Ureter (tissue), 1 donor: ENCODE measurements at places on chromosomes 5 and 9.

DNA sequence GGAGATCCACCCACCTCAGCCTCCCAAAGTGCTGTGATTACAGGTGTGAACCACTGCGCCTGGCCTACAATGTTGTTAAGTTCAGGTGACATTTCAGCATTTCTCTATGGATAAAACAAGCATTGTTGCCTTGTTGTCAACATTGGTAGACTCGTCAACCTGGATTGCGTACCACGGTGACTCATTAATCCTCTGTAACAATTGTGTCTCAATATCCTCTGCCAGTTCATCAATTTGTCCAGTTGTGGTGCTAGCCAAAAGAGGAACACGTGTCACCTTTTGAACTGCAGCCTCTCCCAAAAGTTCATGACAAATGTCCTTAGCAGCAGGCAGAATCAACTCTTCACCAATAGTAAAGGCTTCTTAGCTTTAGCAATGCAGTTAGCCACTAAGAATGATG is 46.3 kb upstream of the LARP1 start:
- DNase-seq, result no peak

- DNase-seq, result no peak
These were observed 16.6 kb upstream of the TGFBI start for GRCh38 chr5:136012041-136012804.

DNA sequence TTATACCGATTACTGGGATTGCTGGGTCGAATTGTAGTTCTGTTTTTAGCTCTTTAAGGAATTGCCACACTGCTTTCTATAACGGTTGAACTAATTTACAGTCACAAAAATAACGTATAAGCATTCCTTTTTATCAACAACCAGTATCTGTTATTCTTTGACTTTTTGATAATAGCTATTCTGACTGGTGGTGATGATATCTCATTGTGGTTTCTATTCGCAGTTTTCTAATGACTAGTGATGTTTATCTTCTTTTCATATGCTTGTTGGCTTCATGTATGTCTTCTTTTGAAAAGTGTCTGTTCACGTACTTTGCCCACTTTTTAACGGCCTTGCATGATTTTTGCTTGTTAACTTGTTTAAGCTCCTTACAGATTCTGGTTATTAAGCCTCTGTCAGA is 74.4 kb downstream of the FAM174A start:
- no peak for DNase-seq

GRCh38 chr5:7828269-7828668 is 22.7 kb downstream of the CFAP90 start:
- DNase-seq, result no peak

DNA sequence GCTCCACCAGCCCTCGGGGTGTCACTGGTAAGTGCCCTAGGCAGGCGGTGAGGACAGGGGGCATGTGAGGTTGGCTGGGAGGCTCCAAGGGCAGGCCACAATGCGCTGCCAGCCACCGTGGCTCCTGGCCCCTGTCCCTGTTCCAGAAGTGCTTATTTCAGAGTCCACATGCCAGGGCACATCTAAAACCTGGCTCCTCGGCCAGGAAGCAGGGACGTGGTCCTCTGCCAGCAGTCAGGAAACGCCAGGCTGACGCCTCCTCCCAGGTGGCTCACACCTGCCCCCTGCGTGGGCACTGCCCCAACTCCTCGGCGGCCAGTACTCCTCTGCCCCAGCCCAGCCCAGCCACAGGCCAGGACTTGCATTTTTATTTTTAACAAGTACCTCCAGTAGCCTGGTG is 68.5 kb downstream of the SECISBP2 start:
- DNase-seq, result no peak

GRCh38 chr5:93189707-93190120 is 391.3 kb downstream of the NR2F1-AS1 start:
- no peak for DNase-seq

DNA sequence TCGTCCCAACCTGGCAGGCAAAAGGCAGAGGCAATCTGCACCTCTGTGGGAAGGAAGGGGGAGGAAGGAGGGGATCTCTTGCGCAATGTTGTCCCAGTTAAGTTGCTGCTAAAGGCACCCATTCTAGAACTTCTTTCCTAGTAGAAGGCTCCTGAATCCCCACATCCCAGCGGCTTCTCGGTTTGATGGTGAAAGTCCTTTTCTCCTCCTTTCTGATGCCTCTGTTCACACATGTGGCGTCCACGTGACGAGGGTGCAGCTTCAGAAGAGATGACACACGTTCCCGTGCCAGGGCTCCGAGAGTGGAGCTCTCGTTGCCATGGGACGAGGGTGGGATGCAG is 96.9 kb upstream of the FCN2 start:
- DNase-seq, result peak; percentile 56

DNA sequence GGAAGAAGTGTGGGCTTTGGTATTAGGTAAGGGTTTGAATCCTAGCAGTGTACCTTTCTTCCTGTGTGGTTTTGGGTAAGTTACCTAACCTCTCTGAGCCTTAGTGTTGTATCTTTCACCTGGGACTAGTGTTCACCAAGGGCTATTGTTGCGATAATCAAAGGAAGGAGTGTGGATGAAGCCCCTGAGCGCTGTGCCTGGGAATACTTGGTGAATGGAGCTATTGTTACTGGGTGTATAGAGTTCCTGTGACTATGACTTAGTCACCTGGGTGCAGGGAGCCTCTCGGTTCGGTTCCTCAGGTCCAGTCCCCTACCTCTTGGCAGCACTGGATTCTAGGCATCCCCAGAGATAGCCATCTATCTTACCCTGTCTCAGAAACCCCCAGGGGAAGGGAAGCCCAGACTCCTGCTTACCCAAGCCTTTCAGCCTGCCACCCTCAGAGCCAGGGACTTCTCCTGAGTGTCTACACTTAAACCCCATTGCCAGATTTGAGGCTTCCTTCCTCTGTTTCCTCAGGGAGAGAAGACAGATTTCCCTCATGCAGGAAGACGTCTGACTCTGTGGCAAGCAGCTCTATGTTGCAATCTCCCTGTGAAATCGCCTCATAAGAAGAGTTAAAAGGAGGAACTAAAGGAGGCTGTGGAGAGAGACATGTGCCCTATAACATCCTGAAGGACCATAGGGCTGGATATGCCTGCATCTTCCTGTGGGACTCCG is 181.0 kb upstream of the PITX1 start:
- peak; percentile 39 for DNase-seq

- no peak for DNase-seq
These were observed 38.0 kb downstream of the CAMK4 start for GRCh38 chr5:111262153-111262552.

DNA sequence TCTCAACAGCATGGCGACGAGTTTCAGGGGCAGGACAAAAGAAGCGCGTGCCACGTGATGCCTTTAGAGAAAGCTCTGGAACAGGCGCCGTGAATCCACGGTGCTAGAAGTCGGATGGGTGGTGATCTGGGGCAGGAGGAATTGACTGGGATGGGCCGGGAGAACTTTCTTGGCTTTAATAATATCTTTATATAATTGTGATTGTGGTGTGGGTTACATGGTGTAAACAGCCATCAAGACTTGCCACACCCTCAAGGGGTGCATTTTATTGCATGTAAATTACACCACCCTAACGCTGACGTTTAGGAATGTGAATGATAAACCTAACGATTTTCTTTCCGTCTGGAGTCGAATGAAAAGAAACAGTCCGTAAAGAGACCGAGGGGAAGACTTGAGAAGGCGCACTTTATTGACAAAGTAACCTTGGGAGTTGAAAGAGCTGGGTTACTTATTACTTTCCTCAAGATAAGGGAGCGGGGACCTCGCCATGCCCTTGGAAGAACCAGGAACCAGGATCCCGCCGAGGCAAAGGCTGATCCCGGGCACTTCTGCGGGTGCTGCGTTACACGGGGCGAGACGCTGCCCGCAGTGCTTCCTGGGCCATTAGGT is 8.5 kb downstream of the NRARP start:
- DNase-seq, result no peak

GRCh38 chr9:70816316-70816715 is 305.1 kb downstream of the TRPM3 start:
- DNase-seq, result no peak

DNA sequence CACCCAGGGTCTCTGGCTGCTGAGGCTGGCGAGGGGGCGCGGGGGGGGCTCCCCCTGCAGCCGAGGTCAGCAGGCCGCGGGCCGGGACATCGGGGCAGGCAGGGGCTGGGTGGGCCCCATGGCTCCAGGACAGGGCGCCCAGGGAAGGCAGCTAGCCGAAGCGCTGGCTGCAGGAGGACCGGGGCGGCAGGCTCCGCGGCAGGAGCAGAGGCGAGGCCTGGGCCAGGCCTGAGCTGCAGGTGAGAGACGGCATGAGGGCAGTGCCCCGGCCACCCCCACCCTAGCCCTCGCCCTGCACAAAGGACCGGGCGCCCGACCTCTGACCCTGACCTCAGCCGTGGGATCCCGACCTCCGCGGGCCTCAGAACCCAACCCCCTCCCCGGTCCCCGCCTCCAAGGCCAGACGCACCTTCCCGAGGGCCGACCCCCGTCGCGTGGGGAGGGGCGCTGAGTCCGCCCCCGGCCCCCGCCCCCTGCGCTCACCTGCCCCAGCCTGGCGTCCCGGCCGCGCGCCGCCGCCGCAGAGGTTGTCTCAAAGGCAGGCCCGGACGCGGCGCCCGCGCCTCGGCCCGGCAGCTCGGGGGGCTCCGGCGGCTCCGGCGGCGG is 431 bp downstream of the RNF208 start:
- no peak for DNase-seq

- DNase-seq, result no peak
These were observed 204.5 kb downstream of the RGS3 start for GRCh38 chr9:113668061-113668460.

DNA sequence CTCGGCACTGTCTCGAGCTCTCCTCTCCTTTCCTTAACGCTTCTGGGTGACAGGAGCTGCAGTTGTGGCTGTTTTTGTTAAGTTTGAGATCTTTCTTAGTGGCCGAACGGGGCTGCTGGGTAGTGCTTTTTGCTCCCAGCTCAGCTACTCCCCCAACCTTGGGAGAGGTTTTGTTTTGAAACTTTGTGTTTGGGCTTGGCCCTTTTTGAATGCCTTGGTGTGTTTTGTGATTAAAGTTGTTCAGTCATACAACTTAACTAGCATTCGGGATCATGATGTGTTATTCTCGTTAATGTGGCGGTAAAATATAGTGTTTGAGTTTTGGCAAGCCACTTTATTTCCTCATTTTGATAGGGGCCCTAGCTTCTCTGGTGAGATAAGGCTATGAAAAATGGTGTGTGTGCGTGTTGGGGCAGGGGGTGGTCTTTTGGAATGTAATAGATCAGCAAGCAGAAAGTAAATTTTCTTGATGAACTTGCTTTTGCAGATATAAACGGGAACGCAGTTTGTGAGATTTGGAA is 1.1 kb downstream of the KDM3B start:
- DNase-seq, result no peak

GRCh38 chr9:91502475-91502874 is 78.8 kb upstream of the NFIL3 start:
- DNase-seq, result no peak

DNA sequence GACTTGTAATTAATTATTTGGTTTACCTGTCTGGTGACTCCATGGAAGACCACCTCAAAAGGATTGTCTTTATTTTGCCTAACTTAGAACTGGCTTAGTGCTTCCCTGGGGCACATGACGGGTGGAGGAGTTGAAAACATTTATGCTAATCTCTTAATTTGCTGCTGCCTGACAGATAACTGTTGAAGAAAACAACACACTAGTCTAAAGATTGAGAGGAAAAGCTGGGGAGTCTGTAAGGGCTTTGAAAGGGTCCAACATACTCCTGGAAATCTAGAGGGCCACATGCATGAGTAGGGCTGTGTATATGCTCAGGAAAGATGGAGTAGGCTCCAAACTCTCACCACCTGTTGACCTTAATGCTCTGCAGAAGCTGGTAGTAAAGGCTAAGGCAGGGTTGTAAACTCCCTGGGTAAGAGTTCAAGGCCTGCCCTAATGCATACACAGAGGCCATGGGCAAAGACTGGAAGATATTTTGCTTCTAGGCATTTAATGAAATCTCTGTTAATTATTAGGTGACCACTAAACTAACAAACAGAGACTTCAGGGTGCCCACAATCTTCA is 40.7 kb downstream of the NR3C1 start:
- no peak for DNase-seq

DNA sequence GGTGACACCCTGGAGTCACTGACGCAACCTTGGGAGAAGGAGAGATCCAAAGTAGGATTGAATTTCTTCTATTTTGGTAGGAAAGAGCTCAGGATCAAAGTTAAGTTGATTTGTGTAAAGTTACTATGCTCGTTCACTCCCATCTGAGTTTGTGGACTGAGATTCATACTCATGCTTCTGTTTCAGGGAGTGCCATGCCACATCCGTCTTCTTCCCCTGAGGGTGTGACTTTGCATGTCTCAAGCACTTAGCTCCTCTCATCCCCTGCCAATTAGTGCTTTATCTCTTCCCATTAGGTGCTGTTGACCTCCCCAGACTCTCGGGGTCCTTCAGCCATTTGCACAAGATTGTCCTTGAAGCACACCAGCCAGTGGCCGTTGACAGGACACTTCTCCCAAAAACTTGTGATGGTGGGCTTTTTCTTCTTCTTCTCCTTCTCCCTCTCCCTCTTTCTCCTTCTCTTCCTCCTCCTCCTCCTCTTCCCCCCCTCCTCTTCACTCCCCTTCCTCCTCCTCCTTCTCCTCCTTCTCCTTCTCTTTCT is 232.2 kb upstream of the KLF4 start:
- DNase-seq, result no peak

GRCh38 chr5:71891856-71892255 is 172.8 kb downstream of the CARTPT start:
- DNase-seq, result no peak

DNA sequence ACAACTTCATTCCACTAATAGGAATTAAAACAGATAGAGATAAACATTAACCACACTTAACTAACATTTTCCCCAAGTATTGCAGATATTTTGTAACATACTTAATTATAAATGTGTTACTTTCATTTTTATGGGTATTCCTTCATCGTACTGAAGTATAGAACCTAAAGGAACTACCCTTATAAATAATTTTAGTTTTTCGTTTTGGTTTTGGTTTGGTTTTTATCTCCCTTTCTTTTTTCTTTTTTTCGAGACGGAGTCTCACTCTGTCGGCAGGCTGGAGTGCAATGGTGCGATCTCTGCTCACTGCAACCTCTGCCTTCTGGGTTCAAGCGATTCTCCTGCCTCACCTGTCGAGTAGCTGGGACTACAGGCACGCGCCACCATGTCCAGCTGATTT is 60.1 kb upstream of the LMNB1 start:
- no peak for DNase-seq

DNA sequence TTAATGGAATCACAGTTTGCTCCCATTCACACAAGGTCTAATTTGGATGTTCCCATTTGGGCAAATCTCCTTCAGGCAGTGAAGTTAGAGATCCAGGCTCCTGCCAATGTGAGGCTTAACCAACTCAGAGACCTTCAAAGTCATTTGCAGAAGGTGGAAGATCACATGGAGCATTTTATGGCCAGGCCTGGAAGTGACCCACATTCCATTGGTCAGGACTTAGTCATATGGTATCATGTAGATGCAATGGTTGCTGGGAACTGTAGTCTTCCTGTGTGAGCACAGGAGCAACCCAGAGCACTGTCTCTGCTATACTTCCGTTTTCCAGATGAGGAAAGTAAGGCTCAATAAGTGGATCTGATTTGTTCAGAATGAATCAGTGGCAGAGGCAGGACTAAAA is 292.7 kb upstream of the SMARCA2 start:
- DNase-seq, result no peak

GRCh38 chr9:108377881-108378280 is 477.9 kb downstream of the ACTL7B start:
- DNase-seq, result no peak

GRCh38 chr9:16357828-16358227 is 512.6 kb downstream of the BNC2 start:
- no peak for DNase-seq

- no peak for DNase-seq
These were observed 61.7 kb downstream of the RFX3 start for GRCh38 chr9:3464033-3464638.

- DNase-seq, result no peak
These were observed 20.6 kb upstream of the CYLC2 start for GRCh38 chr9:102974530-102974929.
